Fibroblast of villous mesenchyme (primary cell): ENCODE measurements at places on chromosomes 2 and 18.

GRCh38 chr2:54308782-54309181 is 52.8 kb upstream of the TSPYL6 start:
- DNase-seq = no peak

DNA sequence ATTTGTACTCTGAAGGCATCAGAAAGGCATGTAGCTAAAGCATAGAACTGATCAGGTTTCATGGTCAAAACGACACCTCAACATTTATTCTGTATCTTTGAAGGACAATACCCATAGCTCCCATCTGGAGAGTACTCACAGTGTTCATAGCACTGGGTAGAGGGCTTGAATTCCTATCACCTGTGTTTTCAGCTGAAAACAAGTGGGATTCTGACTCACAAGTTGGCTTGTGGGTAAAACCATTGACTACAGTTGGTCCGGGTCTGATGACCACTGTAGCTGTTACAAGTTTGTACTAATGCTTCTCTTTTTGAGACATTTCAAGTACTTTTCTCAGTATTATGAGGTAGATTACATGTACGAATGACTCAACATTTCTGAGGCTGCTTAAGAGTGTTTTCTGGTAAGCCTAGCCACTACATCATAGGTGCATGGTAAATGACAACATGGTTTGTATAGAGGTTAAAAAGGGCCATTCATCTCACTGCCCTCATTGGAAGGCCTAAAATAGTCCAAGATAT is 68.6 kb upstream of the PELI1 start:
- DNase-seq = peak; percentile 87

GRCh38 chr18:66641056-66641455 is 37.2 kb upstream of the CDH19 start:
- no peak for DNase-seq

- no peak for DNase-seq
Measured at GRCh38 chr2:236239276-236240065, 24.7 kb downstream of the ASB18 start.

DNA sequence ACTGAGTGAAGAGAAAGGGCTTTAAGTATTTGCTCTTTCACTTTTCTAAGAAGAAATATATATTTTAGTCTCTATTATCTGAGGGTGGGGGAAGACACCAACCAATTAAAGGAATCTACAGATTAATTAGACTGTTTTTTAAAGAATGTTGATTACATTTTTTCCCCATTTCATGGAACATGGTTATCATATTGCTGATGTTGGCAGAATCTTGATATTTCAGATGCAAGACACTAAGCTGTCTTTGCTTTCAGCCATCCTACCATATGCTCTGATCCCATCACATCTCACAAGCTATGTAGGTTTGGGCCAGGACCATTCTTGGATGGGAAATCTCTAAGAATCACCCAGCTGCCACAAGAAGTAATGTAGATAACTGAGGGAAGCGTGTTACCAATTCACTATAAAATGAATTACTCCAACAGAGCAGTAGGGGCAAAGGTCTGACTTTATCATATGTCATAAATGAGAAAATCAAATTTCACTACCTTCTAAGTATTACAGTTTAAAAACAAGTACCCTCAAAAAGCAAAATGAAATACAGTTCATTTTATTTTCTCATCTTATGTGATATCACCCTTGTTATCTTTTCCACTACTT is 6.7 kb upstream of the TBR1 start:
- no peak for DNase-seq

DNA sequence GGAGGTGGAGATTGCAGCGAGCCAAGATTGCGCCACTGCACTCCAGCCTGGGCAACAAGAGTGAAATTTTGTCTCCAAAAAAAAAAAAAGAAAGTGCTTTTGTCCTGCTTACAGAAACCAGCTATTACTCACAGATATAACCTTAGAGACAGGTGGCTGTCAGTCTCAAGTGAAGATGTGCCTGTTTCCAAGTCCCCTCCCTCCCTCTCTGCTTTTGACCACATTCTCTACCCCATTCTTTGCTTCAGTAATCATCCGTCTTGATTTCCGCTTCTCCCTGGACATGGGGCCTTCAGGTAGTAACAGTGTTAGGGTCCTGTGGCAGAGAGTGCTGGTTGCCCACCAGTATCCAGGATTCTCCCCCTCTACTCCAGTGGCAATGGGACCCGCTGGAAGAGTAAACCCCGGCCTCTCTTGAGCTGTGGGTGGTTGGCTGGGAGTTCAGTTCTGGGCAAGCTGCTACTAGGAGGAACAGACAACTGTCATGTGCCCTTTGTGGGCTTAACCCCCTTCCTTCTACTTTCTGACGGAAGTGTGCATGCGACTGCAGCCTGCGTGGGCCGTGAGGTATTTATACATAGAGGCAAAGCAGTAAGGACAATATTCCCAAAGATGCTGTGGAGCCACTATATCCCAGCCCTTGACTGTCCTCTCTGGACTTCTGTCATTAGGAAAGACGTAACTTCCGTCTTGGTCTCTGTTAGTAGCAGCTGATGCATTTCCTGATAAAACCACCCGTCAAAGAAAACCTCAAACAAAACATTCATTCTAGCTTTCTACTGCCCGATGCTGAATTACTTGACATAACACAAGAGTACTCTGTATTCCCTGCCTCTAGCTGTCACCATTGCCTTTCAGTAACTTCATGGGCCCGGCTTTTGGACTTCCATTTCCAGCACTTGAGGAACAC is 17.8 kb downstream of the PDCL3 start:
- DNase-seq = no peak

GRCh38 chr2:98604547-98604946 is 3.8 kb downstream of the COA5 start:
- DNase-seq = no peak

DNA sequence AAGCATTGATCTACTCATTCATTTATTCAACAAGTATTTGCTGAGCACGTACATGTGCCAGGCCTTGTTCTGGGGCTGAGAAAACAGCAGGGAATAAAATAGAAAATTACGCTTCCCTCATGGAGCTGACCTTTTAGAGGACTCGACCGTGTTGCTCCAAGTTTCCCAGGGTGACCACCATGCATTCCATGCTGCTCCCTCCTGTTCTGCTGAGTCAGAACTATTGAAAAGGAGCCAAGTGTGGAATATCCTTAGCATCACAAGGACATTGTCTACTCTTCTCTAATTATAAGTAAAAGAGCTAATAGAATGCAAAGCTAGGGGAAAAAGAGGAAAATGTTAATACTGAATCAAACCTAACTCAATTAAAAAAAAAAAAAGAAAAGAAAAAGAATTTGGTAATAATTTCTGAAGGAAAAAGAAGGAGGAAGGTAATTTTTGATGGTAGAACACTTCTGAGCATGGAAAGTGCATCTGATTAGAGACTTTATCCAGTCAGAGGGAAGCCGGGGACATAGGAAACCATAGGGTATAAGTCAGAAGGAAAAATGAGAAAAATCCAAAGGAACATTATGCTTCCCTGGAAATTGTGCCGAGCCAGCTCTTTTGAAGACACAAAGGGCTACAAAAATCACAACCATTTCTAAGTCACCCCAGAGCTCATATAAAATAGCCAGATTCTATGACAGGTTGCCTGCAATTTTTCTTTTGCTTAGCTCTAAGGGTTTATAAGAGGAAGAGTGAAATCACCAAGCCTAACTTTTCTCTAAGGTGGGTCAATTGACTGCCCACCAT is 339.4 kb downstream of the RND3 start:
- no peak for DNase-seq

DNA sequence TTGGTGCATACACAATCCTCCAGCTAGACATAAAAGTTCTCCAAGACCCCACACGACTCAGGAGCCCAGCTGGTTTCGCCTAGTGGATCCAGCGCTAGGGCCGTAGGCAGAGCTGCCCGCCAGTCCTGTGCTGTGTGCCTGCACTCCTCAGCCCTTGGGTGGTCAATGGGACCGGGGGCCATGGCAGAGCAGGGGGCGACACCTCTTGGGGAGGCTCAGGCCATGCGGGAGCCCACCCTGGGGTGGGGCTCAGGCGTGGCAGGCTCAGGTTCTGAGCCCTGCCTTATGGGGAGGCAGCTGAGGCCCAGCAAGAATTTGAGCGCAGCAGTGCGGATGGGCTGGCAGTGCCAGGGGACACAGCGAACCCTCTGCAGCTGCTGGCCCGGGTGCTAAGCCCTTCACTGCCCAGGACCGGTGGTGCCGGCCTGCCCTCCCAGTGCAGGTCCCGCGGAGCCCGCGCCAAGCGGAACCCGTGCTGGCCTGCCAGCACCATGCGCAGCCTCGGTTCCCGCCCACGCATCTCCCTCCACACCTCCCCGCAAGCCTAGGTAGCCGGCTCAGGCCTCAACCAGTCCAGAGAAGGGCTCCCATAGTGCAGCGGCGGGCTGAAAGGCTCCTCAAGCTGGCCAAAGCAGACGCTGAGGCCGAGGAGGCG is 1566.6 kb upstream of the SLC39A10 start:
- DNase-seq = no peak

GRCh38 chr2:70828115-70828514 is 7.5 kb downstream of the CD207 start:
- no peak for DNase-seq
